Neuronal stem cell (in vitro differentiated cells): ENCODE measurements at places on chromosomes 16 and 17.

DNA sequence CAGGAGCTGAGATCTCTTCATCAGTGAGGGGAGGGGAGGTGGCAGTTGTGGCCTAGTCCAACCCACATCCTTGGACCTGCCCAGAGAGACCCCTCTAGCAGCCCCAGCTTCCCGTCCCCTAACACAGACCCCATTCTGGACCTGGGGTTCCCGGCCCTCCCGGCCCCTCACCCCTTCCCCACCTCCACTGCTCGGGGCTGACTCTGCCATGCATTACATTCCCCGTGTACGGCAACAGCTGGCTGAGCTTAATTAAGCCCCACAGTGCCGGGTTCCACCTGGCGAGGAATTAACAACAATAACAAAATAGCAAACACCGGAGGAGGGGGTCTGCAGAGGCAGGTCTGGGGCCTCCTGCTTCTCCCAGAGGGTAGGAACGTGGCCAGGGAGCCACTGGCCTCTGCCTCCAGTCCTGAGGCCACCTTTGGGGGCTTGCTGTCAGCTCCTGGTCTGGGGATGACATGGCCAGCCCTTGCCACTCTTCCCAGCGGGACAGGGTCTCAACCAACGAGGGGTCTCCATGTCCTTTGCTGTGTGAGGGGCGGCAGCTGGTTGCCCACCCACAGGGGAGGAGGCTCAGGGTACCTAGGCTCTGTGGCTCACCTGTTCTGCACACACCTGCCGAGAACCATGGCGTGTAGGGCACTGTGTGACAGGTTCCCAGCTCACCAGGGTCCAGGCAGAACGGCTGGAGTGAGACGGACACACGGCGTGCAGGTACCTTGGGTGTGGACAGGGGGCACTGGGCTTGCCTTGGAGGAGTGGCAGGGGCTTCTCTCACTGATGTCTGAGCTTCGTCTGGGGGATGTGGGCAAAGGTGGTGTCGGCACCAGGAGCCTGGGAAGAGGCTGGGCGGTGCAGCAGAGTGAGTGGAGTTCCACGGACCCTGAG, 46.9 kb upstream of the CBFA2T3 start:
- no peaks in the 10 kb centered on the region for H3K4me1 ChIP-seq
- no peak overlapping the region for H3K27ac ChIP-seq
- H3K27me3 ChIP-seq: no peaks in the 10 kb centered on the region
- no peak overlapping the region for H3K4me3 ChIP-seq

- no peak overlapping the region for H3K4me3 ChIP-seq
- H3K4me1 ChIP-seq: peaks cover 2% of the 10 kb centered on the region
- H3K27me3 ChIP-seq: no peaks in the 10 kb centered on the region
- no peak overlapping the region for H3K27ac ChIP-seq
- H3K36me3 ChIP-seq: no peaks in the 10 kb centered on the region
- DNase-seq: no peak
Measured at GRCh38 chr17:63983320-63983719, 10.6 kb upstream of the SCN4A start.

DNA sequence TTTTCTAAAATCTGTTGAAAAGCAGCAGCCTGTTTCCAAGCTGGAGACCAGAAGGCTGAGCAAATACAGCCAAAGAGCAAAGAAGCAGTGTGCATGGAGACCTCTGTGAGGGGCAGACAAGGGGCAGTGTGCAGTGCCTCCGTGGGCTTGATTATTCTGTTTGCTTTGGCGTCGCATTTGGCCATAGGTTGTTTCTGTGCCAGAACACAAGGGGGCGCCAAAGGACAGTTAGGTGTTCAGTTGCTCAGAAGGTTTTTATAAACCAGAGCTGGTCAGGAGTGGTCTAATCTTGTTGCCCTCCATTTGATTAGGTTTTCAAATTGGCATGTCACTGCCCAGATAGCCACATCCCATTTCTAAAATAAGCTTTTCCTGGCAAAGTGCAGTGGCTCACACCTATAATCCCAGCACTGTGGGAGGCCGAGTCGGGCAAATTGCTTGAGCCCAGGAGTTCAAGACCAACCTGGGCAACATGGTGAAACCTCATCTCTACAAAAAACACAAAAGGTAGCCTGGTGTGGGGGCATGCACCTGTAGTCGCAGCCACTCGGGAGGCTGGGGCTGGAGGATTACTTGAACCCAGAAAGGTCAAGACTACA, 10.6 kb downstream of the MYH3 start:
- H3K4me1 ChIP-seq: no peaks in the 10 kb centered on the region
- no peak overlapping the region for H3K27ac ChIP-seq
- H3K36me3 ChIP-seq: peaks cover 4% of the 10 kb centered on the region

DNA sequence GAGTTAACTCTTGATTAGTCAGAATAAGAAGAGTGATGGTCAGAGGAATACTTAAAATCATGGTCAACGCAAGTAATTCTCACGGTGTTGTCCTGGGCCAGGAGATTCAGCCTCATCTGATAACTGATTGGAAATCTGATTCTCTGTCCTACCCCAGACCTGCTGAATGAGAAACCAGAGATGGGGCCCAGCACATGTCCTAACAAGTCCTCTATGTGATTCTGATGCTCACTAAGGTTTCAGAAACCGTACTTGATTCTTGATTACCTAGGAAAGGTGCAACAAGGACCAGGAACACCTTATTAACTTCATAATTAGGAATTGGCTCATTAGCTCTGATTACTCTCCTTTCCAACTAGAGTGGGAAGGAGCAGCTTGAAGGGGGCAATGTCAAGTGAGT, 44.5 kb downstream of the ANKFY1 start:
- H3K27me3 ChIP-seq: no peaks in the 10 kb centered on the region
- H3K4me3 ChIP-seq: no peak overlapping the region
- DNase-seq: no peak
- H3K27ac ChIP-seq: no peak overlapping the region
- H3K4me1 ChIP-seq: no peaks in the 10 kb centered on the region

- no peaks in the 10 kb centered on the region for H3K27me3 ChIP-seq
- no peak for DNase-seq
- H3K4me1 ChIP-seq: no peaks in the 10 kb centered on the region
- H3K4me3 ChIP-seq: no peak overlapping the region
Measured at GRCh38 chr17:75888484-75888883, 8.3 kb downstream of the TRIM65 start.

- peaks cover 29% of the 10 kb centered on the region for H3K4me1 ChIP-seq
- H3K27ac ChIP-seq: peak overlapping the region; percentile 32
- H3K4me3 ChIP-seq: no peak overlapping the region
- no peaks in the 10 kb centered on the region for H3K36me3 ChIP-seq
Measured at GRCh38 chr17:79114458-79115301, 40.1 kb downstream of the ENGASE start.

GRCh38 chr17:76088041-76088867, 9.3 kb downstream of the ZACN start:
- no peaks in the 10 kb centered on the region for H3K4me1 ChIP-seq
- DNase-seq: no peak
- H3K27ac ChIP-seq: no peak overlapping the region
- peaks cover 97% of the 10 kb centered on the region for H3K36me3 ChIP-seq
- no peaks in the 10 kb centered on the region for H3K27me3 ChIP-seq

- H3K27ac ChIP-seq: no peak overlapping the region
- H3K4me1 ChIP-seq: peaks cover 9% of the 10 kb centered on the region
- no peak for DNase-seq
- no peaks in the 10 kb centered on the region for H3K27me3 ChIP-seq
- H3K36me3 ChIP-seq: peaks cover 12% of the 10 kb centered on the region
Measured at GRCh38 chr16:88570691-88571092, 489 bp downstream of the ZC3H18 start.

- H3K4me1 ChIP-seq: no peaks in the 10 kb centered on the region
- no peak overlapping the region for H3K4me3 ChIP-seq
Measured at GRCh38 chr16:85093705-85094104, 18.6 kb downstream of the CIBAR2 start.

DNA sequence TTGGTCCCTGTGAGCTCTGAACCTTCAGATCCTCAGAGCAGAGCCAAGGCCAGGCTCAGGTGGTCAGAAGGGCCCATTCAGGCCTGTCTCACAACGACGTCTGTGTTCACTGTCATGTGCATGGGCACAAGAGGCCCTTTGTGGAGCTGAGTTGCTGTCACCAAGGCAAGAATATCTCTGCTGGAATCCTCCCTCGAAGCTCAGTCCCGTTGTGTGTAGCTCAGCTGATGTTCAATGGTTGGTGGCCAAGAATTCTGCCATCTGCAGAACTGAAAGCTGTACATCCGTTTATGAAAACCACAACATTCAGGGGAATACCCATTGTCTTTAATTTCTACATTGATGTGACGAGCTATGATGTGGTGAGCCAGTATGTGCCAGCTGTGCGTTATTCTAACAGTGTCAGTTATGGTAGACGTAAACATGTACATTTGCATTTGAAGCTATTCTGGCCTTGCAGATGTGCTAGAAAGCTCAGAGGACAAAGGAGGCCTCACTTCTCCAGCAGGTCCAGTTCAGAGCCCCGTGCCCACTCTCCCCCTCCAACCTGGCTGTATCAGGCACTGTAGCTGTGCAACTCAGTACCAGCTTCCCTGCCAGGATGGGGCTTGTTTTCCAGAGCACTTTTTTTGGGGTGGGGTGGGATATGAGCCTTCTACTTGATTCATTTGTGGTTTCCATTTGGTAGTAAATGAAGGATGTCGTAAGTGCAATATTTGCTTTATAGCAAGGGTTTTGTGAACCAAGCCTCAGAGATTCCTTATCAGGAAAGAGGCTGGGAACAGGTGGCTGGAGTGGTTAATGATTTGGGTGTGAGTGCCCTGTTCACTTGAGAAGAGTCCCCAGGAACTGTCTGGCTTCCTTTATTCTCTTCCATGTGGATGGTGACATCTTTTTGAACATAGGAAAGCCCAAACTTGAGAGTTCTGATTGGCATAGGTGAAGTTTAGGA, 56.1 kb downstream of the B9D1 start:
- H3K36me3 ChIP-seq: peaks cover 73% of the 10 kb centered on the region
- H3K4me3 ChIP-seq: no peak overlapping the region
- peaks cover 3% of the 10 kb centered on the region for H3K4me1 ChIP-seq
- no peaks in the 10 kb centered on the region for H3K27me3 ChIP-seq

DNA sequence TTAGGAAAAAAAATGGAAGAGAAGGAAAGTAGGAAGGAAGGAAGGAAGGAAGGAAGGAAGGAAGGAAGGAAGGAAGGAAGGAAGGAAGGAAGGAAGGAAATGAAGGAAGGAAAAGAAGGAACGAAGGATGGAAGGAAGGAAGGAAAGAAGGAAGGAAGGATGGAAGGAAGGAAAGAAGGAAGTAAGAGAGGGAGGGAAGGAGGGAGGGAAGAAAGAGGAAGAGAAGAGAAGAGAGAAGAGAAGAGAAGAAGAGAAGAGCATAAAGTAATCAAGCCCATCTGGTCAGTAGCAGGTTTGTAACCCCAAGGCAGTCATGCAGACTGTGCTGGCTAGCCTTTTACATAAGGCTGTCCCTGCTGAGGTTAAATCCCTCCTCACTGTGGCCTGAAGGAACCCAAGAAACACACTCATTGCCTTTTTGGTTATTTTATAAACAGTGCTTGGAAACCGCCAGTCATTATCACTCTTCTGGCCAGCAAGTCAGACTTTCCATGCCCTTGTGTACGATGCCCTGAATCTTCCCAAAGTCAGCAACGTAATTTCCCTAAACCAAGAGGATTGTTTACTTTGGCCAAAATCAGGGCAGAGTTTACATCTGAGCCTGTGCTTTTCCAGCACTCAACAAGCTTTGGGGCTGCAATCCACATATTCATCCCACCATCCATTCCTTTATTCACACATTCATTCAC, 409.6 kb upstream of the MAF start:
- no peaks in the 10 kb centered on the region for H3K4me1 ChIP-seq
- H3K27me3 ChIP-seq: no peaks in the 10 kb centered on the region
- no peak for DNase-seq
- H3K27ac ChIP-seq: no peak overlapping the region

DNA sequence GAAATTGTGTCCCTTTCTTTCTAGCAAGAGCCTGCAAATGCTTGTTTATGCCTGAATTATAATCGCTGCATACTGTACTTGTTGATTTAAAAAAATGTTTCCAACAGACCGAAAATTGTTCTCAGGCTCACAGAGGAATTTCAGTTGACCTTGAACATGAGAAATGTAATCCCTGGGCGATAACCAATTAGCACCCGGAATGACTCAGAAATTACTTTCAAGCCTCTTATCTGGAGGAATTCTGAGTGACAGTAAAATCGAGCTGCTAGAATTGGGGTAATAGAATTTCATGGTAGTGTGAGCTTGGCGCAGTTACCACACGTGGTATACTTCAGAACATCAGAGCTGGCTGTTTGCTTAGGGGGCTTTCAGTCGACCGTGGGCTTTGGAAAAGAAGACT, 139.1 kb upstream of the CACNG3 start:
- DNase-seq: no peak
- no peak overlapping the region for H3K4me3 ChIP-seq
- H3K4me1 ChIP-seq: no peaks in the 10 kb centered on the region
- H3K36me3 ChIP-seq: no peaks in the 10 kb centered on the region

- no peaks in the 10 kb centered on the region for H3K36me3 ChIP-seq
- H3K27ac ChIP-seq: no peak overlapping the region
- peaks cover 44% of the 10 kb centered on the region for H3K27me3 ChIP-seq
Measured at GRCh38 chr16:31221357-31222160, 4.6 kb upstream of the PYDC1 start.
